ENCODE measurements at places on chromosomes 6 and 20. TPM values are rescaled to one million over a fixed set of nuclear protein-coding genes. Genes with fewer than 3 reads are reported as not detected.

Gene COL9A3
- 0.58 TPM for total RNA-seq

Gene CUL7
- 6.7 TPM for total RNA-seq

Gene HM13
- total RNA-seq, result 266 TPM

Gene ESF1
- total RNA-seq, result 27.0 TPM

Gene AFG1L
- 1.4 TPM for total RNA-seq

Gene TBXT
- total RNA-seq, result not detected

Gene NKX2-2
- not detected for total RNA-seq

Gene LHFPL5
- not detected for total RNA-seq

Gene DNAH8
- total RNA-seq, result not detected

Gene CALHM5
- 0.06 TPM for total RNA-seq

Gene CTAGE9
- total RNA-seq, result not detected

Gene TSBP1
- not detected for total RNA-seq

Gene RIMS4
- total RNA-seq, result 1.6 TPM

Gene ZNF334
- not detected for total RNA-seq

Gene TFAP2A
- total RNA-seq, result 18.7 TPM

Gene HLA-DRA
- total RNA-seq, result not detected

Gene SIM1
- total RNA-seq, result not detected

Gene HRH3
- total RNA-seq, result not detected

Gene EEF1A2
- 141 TPM for total RNA-seq

Gene PDE10A
- total RNA-seq, result 36.3 TPM

Gene TAF4
- 23.6 TPM for total RNA-seq

Gene CPXM1
- not detected for total RNA-seq

Gene KCNG1
- total RNA-seq, result 30.8 TPM

Gene ERVFRD-1
- not detected for total RNA-seq

Gene SFTA2
- not detected for total RNA-seq

Gene TRIM15
- not detected for total RNA-seq

Gene ID1
- 194 TPM for total RNA-seq

Gene EPPIN
- total RNA-seq, result not detected

Gene SPATA25
- 0.77 TPM for total RNA-seq

Gene SIRPB1
- total RNA-seq, result 0.57 TPM

Gene AGPAT4
- 4.5 TPM for total RNA-seq

Gene PACRG
- not detected for total RNA-seq

Gene OR2H1
- total RNA-seq, result not detected

Gene CST4
- not detected for total RNA-seq

Gene TMC2
- not detected for total RNA-seq

Gene BTNL2
- not detected for total RNA-seq

Gene DDR1
- total RNA-seq, result 48.9 TPM

Gene TFAP2D
- not detected for total RNA-seq

Gene METTL24
- total RNA-seq, result not detected

Gene NEU1
- total RNA-seq, result 29.7 TPM

Gene LTB
- 0.33 TPM for total RNA-seq

Gene HFE
- 13.8 TPM for total RNA-seq

Gene ZNF831
- total RNA-seq, result not detected

Gene SLC22A3
- total RNA-seq, result 35.7 TPM

Gene C6orf15
- not detected for total RNA-seq

Gene SOBP
- total RNA-seq, result 1.1 TPM

Gene XKR7
- not detected for total RNA-seq

Gene SMLR1
- total RNA-seq, result not detected

Data from A549 treated with CpdA at 1 μM for 4 hours (cell line).